Femur (tissue), 1 donor: ENCODE measurements at places on chromosomes 7 and 10.
A peak's percentile ranks its signal among the peaks of the same experiment; 100 is the strongest.

DNA sequence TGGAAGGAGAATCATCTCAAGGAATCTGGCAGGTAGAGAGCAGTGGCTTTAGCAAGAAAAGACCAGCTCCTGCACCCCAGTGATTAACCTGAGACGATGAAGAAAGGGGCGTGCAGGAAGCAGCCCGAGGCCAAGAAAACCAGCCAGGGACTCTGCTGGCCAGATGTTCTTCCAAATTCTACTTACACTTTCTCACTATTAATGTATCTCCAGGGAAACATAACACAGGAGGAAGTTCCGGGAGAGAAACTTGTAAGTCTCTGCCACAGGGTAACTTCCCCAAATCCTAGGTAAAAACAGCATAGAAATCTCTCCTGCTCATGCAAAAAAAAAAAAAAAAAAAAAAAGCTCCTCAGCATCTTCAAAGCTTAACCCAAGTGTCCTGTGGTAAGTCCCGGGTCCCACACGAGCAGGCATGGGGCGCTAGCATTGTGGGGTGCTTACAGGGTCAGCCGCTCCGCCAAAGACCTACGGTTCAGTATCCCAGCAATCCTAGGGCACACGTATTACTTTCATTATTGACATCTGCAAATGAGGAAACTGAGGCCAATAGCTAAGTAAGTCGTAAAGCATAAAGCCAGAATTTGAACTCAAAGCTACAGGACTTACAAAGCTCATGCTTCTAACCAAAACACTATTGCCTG, 97.2 kb upstream of the GNA12 start:
- no peak for DNase-seq

- DNase-seq = peak; percentile 28
Measured at GRCh38 chr10:106571192-106571946, 593.1 kb downstream of the SORCS1 start.

- DNase-seq = no peak
Measured at GRCh38 chr7:88191911-88192310, 27.9 kb downstream of the SRI start.

DNA sequence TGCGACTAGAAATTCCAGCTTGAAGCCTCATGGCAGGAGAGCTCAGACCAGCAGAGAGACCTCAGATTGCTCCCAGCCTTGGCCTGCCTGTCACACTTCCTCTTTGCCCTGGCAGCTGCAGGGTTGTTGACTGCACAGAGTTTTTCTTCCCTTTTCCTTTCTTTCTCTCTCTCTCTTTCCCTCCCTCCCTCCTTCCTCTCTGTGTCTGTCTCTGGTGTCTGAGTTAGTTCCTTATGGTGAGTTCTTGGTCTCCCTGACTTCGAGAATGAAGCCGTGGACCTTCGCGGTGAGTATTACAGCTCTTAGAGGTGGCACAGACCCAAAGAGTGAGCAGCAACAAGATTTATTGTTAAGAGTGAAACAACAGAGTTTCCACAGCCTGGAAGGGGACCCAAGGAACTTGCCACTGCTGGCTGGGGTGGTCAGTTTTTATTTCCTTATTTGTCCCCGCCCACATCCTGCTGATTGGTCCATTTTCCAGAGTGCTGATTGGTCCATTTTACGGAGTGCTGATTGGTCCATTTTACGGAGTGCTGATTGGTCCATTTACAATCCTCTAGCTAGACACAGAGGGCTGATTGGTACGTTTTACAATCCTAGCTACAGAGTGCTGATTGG, 266.3 kb downstream of the RPS24 start:
- peak; percentile 41 for DNase-seq

- DNase-seq = no peak
Measured at GRCh38 chr7:135644154-135644553, 18.2 kb upstream of the STMP1 start.

DNA sequence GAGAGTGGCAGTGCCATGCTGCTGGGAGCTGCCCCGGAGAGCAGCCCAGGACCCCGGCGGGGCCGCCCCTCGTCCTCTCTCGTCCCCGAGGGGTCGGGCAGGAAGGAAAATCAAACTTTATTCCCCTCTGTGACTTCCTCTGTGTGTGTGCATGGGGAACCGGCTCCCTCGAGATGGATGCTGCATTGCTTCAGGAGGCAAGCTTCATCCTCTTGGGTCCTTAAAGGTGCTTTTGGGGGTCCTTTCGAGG, 726 bp downstream of the MCU start:
- no peak for DNase-seq

- peak; percentile 25 for DNase-seq
Measured at GRCh38 chr10:43203448-43204041, 63.3 kb downstream of the RASGEF1A start.
